ENCODE measurements at places on chromosomes 1 and 21.

DNA sequence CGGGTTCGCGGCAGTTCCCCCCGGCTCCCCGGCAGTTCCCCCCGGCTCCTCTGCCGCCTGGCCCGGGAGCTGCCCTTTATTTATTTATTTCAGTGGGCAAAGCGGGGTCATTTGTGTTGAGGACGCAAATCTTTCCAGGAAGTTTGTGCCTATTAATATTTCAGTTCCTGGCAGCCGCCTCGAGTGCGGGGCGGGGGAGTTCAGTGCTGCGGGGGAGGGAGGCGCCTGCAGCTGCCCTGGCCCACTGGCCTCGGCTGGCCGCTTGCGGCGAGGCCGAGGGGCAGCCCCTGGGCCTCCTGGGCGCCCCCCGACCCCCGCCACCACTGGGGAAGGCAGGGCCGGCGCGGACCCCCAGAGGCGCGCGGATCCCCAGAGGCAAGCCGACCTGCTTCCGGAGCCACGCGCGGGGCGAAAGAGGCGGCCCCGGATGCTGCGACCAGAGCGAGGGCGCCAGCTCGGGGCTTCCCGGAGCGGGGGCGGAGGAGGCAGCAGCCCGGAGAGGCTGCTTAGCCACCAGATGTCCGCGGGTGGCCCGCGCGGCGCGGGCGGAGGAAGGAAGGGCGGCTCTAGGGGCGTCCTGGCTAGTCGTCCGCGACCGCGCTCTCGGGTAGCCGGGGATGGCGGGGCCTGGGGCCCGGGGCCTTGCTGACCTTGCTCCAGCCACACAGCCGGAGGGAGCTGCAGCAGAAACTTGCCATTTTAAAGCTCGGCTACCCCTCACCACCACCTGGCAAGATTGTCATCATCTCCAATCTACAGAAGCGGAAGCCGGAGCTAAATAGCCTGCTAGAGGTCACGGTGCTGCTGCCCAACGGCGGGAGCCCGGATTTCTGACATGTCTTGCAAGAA lies 48.0 kb downstream of the H3-3A start:
- DNase-seq = no peak

GRCh38 chr1:87410776-87411480 lies 82.2 kb downstream of the LMO4 start:
- DNase-seq = no peak

DNA sequence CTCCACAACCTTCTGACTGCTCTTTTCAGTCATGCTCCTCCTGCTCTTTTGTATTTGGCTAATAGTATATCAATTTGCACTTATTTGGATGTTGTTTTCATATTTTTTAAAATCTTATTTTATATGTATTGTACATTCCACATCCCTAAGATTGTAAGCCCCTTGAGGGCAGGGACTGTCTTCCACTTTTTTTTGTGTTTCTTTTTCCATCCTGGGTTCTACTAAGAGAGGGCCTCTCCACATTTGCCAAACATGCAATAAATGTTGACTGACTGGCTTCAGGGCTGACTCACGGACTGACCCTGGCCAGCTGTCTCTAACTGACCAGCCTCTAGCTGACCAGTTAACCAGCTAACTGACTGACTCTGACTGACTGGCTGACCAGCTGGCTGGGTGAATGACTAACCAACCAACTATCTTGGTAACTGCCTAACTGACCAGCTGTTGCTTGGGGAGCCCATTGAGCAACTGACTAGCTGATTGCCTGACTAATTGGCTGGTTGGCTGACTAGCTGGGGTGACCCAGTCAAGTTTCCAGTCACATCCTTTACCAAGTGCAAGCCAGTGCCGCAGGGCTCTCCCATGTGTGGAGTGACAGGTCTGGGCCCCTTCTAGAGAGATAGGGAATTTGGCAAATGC lies 16.1 kb downstream of the CSF1 start:
- no peak for DNase-seq

DNA sequence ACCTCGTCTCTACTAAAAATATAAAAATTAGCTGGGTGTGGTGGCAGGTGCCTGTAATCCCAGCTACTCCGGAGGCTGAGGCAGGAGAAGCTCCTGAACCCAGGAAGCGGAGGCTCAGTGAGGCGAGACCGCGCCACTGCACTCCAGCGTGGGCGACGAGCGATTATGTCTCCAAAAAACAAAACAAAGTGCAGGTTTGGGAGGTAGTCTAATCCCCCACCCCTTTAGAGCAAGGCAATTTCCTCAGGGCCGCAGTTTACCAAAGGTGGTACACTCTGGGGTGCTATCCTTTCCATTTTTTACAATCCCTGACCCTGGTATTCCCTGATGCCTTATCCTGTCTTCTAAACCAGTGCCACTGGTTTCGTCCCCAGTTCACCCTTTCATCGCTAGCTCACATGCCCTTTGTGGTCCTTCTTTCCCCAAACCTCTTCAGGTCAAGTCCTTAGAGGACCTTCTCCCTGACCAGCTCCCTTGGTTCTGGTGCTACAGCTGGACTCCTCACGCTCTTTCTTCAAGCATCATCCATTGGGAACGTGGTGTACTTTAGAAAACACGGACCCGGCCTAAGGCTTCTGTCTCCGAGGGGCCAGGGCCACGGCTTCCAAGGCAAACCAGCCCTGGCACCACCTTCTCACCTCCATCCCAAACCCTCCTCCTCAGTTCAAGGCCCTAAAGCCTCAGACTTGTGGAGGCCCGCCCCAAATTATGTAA lies 873 bp downstream of the IFT25 start:
- DNase-seq = no peak

DNA sequence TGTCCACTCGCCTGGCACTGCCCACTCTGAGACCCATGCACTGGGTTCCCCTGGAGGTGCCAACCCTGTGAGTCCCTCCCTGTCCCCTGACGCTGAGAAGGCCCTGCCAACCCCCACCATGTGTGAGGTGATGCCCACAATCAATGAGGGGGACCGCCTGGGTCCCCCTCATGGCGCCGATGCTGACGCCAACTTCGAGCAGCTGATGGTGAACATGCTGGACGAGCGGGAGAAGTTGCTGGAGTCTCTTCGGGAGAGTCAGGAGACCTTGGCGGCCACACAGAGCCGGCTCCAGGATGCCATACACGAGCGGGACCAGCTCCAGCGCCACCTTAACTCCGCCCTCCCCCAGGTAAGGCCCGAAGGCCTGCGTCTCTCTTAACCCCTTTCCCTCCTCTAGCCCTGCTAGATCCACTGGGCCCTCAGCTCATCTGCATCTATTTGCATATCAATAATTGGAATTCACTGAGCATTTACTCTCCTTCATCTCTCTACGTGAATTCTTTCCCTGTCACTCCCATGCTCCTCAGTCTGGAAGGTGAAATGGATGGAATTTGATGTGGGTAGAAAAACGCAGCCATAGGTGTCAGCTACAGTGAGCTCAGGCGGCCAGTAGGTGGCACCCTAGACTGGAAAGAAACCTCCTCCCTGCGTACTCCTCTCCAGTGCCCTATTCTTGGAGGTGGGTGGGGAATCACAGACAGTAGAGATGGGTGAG lies 12.8 kb downstream of the PPFIA4 start:
- no peak for DNase-seq

- DNase-seq = no peak
Measured at GRCh38 chr1:19239876-19240275, 11.4 kb downstream of the EMC1 start.

- DNase-seq = no peak
Measured at GRCh38 chr1:205986861-205987260, 16.3 kb downstream of the RAB7B start.

DNA sequence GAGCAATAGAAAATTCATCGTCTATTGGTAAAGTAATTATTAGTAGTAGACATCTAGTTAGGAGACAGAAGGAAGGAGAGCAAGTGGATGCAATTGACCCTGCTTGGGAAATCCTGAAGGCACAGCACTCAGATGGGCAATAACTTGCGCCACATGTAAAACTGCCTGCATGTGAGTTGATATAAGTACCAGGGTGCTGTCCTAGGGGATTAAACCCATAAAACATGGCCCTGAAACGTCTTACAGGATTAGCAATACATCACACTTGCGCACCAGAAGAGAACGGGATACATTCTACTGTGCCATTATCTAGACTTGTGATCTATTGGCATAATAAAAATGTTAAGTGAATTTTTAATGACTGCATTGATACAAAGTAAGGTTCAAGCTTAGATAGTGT lies 277.5 kb upstream of the LYPLAL1 start:
- DNase-seq = no peak

DNA sequence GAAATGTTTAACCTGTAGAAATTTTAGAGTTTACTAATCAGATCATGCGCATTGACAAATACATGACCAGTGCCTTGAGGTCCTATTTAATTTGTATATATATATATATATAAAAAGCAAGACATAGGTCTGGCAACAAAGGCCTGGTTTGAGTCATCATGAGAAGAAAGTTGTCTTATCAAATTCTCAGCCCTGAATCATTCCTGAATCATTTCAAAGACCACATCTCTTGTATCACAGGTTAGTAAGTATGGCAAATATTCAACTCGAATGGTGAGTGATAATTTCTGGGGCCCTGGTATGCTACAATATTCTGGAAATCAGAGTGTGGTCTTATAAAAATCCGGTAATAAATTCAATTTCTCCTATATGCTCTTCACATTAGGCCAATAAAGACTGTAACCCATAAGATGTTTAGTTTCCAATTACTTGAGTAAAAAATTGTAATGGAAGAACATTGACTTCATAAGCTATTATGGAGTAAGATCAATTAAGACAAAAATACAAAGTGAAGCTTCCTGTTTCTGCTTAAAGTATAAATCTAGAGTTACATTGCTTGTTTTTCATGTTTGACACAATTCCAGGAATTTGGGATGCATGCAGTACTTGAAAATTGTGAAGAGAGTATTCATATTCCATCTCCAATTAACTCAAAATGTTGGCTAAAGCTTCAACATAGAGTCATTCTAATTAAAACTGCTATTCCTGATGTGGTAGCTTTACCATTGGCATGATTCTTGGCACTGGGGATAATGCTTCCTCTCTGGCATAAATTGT lies 309.4 kb downstream of the BRINP3 start:
- no peak for DNase-seq

DNA sequence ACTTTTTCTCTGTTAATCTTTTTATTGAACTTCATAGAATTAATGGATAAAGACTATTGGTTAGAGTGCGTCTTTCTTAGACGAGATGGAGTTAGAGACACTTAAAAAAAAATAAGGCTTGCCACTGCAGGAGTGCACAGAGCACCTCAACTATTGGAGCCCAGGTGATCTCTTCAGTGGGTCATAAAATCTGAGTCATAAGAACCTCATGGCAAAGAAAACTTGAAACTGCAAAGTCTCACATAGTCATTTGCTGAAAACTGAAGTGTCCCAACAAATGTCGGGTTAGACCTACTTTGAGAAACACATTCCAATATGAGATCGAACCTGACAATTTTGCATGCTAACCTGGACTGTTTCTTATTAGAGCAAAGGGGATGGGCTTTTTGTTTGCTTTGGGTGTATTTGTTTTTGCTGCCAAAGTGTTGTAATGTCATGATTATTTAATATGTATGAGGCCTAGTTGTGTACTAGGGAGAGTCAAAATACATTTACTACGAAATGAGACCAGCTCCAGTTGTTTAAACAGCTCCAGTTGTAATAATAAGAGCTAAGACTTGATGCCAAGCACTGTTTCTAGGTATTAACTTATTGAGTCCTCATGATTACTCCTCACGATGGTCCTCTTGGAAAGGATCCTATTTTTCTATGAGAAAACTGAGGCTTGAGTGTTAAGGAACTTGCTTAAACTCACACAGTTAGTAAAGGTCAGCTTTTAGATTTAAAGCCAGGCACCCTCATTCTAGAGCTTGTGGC lies 65.1 kb downstream of the DDR2 start:
- no peak for DNase-seq

DNA sequence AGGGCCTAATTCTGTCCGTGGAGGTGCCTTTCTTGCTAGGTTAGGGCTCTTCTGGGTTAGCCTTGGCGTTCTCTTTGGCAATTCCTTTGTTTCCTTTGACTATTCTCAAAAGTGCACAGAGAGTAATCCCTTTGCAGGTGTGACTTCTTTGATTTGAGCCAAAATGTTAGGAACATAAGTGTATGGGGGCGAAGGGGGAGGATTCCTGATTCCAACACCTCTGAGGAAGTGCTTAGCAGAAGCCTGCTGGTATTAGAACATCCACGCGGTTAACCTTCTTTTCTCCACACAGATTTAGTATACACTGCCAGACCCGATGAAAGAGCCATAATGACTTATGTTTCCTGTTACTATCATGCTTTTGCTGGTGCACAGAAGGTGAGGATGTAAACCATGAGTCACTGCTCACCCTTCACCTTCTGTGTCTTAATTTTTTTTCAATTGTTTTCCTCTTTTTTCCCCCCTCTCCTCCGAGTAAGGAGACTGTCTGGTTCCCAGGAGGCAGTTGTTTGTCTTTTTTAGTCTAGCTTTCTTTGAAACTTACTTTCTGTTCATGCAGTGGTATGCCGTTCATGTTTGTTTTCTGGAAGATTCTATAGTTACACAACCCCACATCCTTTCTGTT lies 48.0 kb downstream of the ACTN2 start:
- no peak for DNase-seq

- DNase-seq = no peak
Measured at GRCh38 chr1:16926491-16927073, 4.9 kb downstream of the CROCC start.

DNA sequence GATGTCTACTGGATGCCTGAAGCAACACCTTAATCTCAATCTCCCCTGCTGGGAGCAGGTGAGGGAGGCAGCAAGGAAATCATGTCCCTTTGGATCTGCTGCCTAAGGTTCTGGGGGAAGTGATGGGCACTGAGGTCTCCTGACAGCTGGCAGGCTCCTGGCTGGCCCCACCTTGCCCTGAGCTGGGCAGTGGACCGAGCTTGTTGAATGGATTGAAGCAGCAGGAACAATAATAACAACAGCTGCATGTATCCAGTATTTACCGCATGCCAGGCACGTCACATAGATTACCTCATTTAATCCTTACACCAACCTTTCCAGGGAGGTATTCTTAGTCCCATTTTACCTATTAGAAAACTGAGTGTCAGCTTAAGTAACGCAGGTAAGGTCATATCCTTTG lies 133.9 kb downstream of the PLXNA2 start:
- DNase-seq = no peak

GRCh38 chr1:31669433-31669785 lies 24.7 kb upstream of the PEF1 start:
- no peak for DNase-seq

GRCh38 chr1:201536558-201536957 lies 2.4 kb upstream of the NAV1 start:
- DNase-seq = no peak

- DNase-seq = no peak
Measured at GRCh38 chr21:35628316-35628715, 432.0 kb downstream of the SETD4 start.

- no peak for DNase-seq
Measured at GRCh38 chr1:21451212-21451611, 11.3 kb downstream of the NBPF3 start.
